ENCODE measurements at places on chromosomes 2 and 18. TPM values are rescaled to one million over a fixed set of nuclear protein-coding genes. Genes with fewer than 3 reads are reported as not detected.

Gene CERS6
- total RNA-seq = 4.7 TPM

Gene SIX3
- total RNA-seq = not detected

Gene REG3A
- total RNA-seq = not detected

Gene NRP2
- 109 TPM for total RNA-seq

Gene CCL20
- total RNA-seq = 0.49 TPM

Gene RNF25
- total RNA-seq = 37.7 TPM

Gene PDE11A
- under 0.01 TPM for total RNA-seq

Gene GRB14
- total RNA-seq = 0.32 TPM

Gene CROCC2
- not detected for total RNA-seq

Gene REG3G
- total RNA-seq = not detected

Gene CCDC74B
- total RNA-seq = 0.94 TPM

Gene MAB21L4
- not detected for total RNA-seq

Gene SP5
- total RNA-seq = not detected
